Stimulated activated CD4-positive, alpha-beta T cell treated with anti-CD3 and anti-CD28 coated beads, Interleukin-4, amount 100 ng/mL, for 1 hour (primary cell): ENCODE measurements at places on chromosomes 6 and 20.

DNA sequence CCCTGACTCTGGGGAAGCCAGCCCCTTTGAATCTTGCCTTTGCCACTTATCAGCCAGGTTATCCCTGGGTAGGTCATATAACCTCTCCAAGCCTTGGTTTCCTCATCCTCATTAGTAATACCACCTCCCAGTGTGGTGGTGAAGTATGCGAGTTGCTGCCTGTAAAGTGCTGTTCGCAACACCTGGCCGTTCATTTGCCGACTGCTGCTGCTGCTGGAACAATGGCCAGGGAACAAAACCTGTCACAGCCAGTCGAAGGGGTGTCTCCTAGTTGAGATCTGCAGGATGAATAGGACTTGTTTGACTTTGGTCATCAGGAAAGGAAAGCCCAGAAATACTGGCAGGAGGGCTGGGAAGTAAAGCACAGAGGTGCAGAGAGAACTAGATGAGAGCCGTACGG lies 6.1 kb downstream of the MANBAL start:
- no peak for DNase-seq

GRCh38 chr20:16758454-16759180 lies 10.5 kb downstream of the OTOR start:
- DNase-seq = no peak

- DNase-seq = peak; percentile 32
Measured at GRCh38 chr6:26158581-26159356, 71.5 kb downstream of the HFE start.

GRCh38 chr6:13418844-13419243 lies 68.6 kb downstream of the GFOD1 start:
- DNase-seq = no peak

- no peak for DNase-seq
Measured at GRCh38 chr6:140540743-140541142, 1166.3 kb upstream of the CITED2 start.

- DNase-seq = no peak
Measured at GRCh38 chr6:90870561-90870960, 283.7 kb upstream of the MAP3K7 start.

GRCh38 chr6:11414176-11414963 lies 123.2 kb upstream of the TMEM170B start:
- DNase-seq = no peak

- no peak for DNase-seq
Measured at GRCh38 chr6:57013521-57013926, 33.0 kb upstream of the KIAA1586 start.

GRCh38 chr20:50098259-50098658 lies 14.7 kb downstream of the UBE2V1 start:
- no peak for DNase-seq

GRCh38 chr20:56483970-56484369 lies 15.5 kb downstream of the RTF2 start:
- no peak for DNase-seq

- DNase-seq = no peak
Measured at GRCh38 chr6:43636308-43636659, 644 bp downstream of the MAD2L1BP start.

- DNase-seq = no peak
Measured at GRCh38 chr6:87391334-87391733, 16.4 kb upstream of the CFAP206 start.

- no peak for DNase-seq
Measured at GRCh38 chr6:116326996-116327395, 43.8 kb upstream of the DSE start.

- DNase-seq = no peak
Measured at GRCh38 chr6:166450167-166450873, 67.6 kb upstream of the MPC1 start.

GRCh38 chr6:66995669-66996068 lies 1288.6 kb upstream of the EYS start:
- no peak for DNase-seq

- no peak for DNase-seq
Measured at GRCh38 chr20:11110535-11110934, 436.7 kb upstream of the JAG1 start.

DNA sequence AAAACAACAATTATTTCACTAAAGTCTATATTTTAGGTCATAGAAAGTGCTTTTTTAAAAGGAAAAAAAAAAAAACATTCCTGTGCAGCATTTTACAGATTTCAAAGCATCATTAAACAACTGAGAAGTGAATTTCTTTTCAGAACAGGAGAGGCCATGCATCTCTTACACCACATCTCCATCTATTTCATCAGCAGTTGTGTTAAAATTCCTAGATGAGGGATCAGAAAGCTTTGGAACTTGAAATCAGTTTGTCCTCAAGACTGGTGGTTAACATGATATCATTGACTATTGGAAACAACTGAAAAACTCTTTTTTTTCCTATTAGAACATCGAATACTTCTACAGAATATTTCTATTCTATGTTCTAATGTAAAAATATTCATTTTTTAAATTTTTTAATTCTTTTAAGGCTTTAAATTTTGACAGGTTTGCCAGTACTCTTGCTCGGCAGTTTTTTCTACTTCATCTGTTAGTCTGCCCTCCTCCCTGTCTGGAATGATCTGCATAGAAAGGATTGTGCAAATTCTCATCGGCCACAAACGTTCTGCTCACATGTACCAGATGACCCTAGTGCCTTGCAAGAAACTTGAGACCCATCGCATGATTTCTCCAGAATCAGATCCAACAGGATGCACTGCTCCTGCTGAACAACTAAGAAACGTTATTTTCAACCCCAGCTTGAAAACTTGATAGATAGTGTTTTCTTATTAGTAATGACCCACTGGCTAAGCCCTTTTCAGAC lies 411.0 kb upstream of the AGPAT4 start:
- DNase-seq = no peak

GRCh38 chr6:163943607-163944385 lies 529.3 kb downstream of the QKI start:
- DNase-seq = no peak

DNA sequence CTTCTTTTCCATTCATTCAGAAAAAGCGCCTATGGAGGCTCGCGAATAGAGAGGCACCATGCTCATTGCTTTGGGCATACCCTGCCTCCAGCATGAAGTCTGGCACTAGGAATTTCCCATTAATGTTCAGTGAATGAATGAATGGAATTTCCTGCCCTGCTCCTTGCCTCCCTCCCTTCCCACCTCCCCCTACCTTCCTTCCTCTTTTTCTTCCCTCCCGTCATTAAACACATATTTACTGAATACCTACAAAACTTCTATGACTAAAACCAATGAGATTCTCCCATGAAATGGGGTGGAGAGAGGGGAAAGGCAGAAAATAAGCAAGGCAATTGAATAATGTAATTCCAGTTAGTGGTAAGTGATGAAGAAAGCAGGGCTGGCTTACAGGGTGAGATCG lies 213.8 kb upstream of the AGPAT4 start:
- DNase-seq = no peak

DNA sequence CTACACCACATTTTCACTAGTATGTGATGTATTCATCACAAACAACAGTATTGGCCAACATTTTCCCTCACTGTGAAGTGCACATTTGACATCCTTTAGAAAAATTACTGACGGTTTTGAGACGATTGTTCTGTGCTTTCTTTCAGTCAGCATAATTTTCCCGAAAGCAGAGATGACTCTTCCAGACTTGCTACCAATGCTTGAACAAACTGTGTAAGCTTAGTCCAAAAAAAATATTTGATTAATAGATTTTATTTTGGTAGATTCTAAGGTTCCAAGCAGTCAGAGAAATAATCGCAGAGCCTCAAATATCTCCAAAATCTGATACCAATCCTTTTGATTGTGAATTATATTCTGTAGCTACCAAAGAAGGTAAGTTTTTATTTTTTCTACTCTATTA lies 151.1 kb upstream of the ESR1 start:
- no peak for DNase-seq

DNA sequence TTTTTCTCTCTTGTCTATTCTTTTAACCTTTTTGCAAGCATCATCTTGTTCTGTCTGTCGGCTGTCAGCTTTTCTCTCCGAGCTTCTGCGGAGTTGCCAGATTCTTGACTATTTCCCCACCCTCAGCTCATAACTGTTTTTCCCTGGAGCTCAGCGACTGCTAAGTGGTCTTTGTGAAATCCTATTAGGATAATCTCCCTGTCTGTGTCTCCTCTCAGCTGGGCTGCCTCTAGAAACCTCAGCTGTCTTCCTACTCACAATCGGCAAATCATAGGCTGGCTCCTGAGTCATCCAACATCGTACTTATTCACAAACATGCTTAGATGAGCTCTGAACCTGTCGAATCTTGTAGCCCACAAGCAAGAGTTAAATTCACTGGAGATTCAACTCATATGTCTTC lies 332.3 kb downstream of the PTPRT start:
- no peak for DNase-seq

GRCh38 chr20:62584671-62585460 lies 57.4 kb upstream of the SLCO4A1 start:
- DNase-seq = no peak

- DNase-seq = no peak
Measured at GRCh38 chr6:107408714-107409113, 50.6 kb downstream of the PDSS2 start.

GRCh38 chr20:1568163-1568490 lies 10.6 kb upstream of the SIRPD start:
- DNase-seq = no peak

GRCh38 chr6:158916617-158917016 lies 83.4 kb downstream of the RSPH3 start:
- no peak for DNase-seq

- DNase-seq = no peak
Measured at GRCh38 chr6:122494665-122495272, 23.2 kb upstream of the SERINC1 start.

DNA sequence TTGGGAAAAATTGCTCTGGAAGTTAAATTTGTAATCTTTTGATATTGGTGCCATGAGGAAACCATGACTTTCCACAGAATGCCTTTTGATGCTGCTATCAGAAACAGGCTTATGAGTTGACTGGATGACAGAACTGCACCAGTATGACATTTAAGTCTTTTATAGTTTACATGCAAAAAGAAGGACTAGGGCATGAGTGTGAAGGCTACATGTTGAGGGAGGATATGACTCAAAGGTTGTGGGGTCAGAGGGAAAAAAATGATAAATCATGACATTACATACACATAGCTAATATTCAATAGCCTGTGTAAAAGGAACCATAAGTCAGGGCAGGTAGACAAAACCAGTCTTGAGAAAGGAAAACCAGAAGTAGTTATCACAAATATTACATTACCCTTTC lies 182.2 kb downstream of the COL12A1 start:
- no peak for DNase-seq

GRCh38 chr6:155130161-155130853 lies 133.5 kb upstream of the CLDN20 start:
- DNase-seq = no peak

GRCh38 chr6:167446046-167446445 lies 121.2 kb downstream of the TTLL2 start:
- DNase-seq = no peak

DNA sequence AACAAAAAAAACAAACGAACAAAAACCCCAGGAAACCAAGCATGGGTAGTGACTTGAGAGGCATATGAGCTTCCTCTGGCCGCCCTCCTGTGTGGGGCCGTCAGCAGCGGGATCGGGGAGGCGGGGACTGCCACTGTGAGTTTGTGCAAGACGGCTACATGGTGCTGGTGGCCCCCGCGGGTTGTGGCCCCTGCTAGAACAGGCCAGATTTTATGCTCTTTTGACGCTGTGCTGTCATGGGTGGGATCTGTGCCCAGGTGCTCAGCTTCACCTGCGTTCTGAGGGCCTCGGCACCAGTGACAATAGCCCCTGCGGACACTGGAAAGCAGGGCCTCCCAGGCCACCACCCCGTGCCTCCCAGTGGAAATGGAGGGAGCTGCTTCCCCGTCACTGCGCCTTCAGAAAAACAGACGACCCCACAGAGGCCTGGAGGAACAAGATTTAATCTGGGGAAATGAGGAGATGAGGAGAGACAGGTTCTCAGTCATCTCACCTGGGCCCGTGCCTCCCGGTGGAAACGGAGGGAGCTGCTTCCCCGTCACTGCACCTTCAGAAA lies 4.7 kb upstream of the KCNQ2 start:
- no peak for DNase-seq

- no peak for DNase-seq
Measured at GRCh38 chr6:100057941-100058340, 63.9 kb upstream of the MCHR2 start.

DNA sequence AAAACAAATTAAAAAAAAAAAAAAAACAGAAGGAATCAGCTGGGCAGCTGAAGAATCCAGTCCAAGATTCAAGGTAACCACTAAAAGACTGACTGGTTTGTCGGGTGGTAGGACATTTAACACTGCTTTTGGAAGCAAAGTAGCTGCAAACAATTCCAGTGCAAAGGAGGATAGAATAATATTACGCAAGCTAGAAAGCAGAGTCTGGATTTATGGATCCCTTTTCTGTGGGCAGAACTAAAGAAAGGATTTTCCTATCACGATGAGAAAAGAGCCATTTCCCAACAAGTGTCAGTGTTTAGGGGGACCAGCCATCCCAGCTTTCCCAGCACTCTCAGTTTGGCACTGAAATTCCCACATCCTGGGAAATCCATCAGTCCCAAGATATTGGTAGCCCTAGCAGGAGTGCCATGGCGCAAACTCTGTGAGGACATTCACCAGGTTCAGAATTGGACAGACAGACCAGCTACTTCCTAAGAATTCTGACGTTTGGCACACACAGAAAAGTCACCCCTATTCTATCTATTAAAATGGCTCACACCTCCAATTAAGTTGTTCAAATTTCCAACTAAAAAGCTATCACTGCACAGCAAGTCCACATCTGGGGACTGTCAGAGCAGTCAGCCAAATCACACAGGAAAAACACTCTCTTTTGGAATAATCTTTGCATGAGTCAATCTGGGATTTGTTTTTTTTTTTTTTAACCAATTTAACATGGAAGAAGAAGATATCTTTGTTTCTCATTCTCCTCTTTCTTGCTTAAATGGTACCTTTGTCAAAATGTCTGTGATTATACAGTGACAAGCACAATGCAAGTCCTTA lies 356.8 kb upstream of the ARID1B start:
- no peak for DNase-seq

DNA sequence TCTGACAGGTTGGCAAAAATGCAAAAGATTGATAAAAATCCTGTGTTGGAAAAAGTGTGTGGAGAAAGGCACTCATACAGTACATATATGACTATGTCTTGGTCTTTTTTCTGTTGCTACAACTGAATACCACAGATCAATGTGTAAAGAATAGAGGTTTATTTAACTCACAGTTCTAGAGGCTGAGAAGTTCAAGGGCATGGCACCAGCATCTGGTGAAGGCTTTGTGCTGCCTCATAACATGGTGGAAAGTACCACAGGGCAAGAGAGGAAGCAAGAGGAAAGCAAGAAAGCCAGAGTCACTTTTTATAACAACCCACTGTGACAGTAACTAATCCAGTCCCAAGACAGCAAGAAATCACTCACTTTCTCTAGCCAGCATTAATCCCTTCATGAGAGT lies 57.5 kb downstream of the ALDH8A1 start:
- no peak for DNase-seq

GRCh38 chr20:50695135-50695872 lies 4.0 kb upstream of the RIPOR3 start:
- no peak for DNase-seq

- DNase-seq = no peak
Measured at GRCh38 chr20:46673394-46674252, 15.6 kb downstream of the TP53RK start.
